Stimulated activated CD8-positive, alpha-beta memory T cell treated with anti-CD3 and anti-CD28 coated beads, Interleukin-7, amount 100 ng/mL, for 1 hour (primary cell): ENCODE measurements at places on chromosomes 2 and 18.

DNA sequence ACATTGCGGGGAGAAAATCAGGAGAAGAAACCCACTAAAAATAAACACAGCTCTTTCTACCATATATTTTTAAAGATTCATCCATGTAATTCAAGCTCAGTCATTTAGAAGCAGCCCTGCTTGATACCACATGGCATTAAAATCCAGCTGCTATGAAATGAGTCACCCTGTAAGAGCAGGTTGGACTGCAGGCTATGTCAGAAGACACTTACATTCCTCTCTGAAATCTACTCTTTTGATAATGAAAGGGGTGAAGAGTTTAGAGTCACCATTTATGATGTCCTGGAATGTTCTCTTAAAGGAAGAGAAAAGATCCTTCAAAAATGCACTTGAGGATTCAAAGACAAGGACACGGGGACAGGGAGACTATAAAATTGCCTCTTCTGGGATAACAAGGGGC lies 100.6 kb upstream of the APCDD1 start:
- no peak for DNase-seq

- DNase-seq = no peak
Observed at GRCh38 chr2:138640921-138641676, 139.1 kb downstream of the NXPH2 start.

- DNase-seq = no peak
Observed at GRCh38 chr2:19230626-19231025, 127.8 kb downstream of the OSR1 start.

DNA sequence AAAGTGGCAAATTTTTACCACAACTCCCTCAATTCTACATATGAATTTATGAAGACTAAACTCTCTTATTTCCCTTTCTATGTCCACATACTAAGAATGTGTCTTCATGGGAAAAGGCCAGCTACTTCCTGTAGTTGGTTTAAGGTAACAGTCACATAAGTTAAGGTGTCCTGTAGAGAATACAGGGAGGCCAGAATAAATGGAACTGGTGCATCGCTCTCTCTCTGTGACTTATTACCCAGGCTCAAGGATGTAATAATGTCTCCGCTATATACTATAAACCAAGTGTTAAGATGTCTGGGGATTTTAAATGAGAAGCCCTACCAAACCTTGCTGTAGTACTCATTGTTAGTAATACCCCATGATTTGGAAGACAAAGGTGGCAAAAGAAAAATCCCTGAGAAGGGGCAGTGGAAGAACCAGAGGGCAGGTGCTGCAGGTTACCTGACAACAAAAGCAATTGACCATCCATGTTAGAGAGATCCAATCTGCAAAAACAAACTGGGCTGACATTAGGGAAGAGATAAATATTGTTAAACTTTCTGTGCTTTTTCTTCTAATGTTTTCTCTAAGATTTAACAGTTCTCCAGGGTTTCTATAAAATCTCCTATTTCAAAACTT lies 372.8 kb downstream of the TMX3 start:
- DNase-seq = no peak

GRCh38 chr2:199201539-199201938 lies 256.2 kb downstream of the SATB2 start:
- DNase-seq = no peak

- no peak for DNase-seq
Observed at GRCh38 chr2:236051806-236052205, 116.4 kb downstream of the GBX2 start.

GRCh38 chr2:3539836-3540235 lies 18.3 kb downstream of the RNASEH1 start:
- DNase-seq = no peak

DNA sequence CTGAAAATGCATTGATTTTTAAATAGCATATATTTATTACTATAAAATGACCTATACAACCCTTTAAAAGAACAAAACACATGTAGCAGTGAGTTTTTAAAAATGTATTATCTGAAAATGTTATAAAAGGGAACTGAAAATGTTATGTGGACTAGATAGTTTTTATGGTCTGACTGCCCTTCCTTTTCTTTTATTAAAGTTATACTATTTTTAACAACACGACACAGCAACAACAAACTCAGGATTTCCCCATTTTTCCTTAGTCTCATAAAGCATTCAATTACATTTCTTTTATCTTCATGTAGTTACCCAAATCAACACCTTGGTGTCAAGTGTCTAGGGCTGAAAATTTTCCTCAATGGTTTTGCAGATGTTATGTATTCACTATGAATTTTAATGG lies 132.8 kb upstream of the TMEFF2 start:
- no peak for DNase-seq

DNA sequence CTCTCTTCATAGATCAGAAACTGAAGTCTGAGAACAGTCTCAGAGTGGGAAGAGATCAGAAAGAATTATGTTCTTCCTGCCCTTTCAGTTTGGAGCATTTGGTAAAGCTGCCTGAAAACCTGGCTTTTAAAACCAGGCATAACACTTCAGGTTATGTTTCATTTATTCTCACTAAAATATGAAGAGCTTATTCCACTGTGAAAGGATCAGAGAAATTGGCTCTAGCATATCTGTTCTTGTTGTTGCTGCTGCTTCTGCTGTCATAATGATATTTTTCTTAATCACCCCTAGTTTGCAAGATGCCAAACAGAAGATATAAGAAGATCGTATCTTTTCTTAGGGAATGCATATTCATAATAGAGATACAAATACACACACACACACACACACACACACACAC lies 476.9 kb downstream of the XIRP2 start:
- DNase-seq = no peak

DNA sequence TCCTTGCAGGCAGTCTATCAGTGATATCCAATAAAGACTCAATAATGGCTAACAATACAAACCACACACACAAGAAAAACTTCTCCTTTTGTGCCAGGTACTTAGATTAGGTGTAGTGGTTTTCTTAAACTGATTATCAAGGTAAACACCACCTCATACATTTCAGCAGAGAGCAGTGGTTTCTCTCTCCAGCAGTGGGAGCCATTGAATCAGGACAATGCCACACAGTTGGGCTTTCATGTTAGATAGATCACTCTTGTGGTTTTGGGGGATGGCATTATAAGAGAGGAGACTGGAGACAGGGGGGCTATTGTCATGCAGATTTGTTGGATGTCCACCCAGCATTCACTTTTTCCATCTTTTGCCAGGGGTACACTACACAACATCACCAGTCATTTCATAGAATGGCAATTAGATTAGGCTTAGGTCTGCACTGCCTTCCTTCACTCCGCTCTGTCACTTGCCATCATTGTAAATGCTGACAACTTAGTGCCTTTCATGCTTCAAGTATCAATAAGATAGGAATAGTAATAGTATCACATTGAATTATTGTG lies 13.6 kb upstream of the IRS1 start:
- no peak for DNase-seq

- no peak for DNase-seq
Observed at GRCh38 chr2:86216575-86217555, 17.6 kb downstream of the MRPL35 start.

GRCh38 chr2:235394278-235394828 lies 99.5 kb upstream of the AGAP1 start:
- no peak for DNase-seq

- no peak for DNase-seq
Observed at GRCh38 chr2:195055996-195056395, 601.0 kb upstream of the SLC39A10 start.

GRCh38 chr2:202169131-202169530 lies 69.3 kb downstream of the SUMO1 start:
- no peak for DNase-seq

- no peak for DNase-seq
Observed at GRCh38 chr2:36741188-36741837, 44.8 kb downstream of the VIT start.

- DNase-seq = no peak
Observed at GRCh38 chr2:50065835-50066234, 911.5 kb upstream of the FSHR start.

GRCh38 chr2:220941683-220942082 lies 630.4 kb downstream of the EPHA4 start:
- no peak for DNase-seq

DNA sequence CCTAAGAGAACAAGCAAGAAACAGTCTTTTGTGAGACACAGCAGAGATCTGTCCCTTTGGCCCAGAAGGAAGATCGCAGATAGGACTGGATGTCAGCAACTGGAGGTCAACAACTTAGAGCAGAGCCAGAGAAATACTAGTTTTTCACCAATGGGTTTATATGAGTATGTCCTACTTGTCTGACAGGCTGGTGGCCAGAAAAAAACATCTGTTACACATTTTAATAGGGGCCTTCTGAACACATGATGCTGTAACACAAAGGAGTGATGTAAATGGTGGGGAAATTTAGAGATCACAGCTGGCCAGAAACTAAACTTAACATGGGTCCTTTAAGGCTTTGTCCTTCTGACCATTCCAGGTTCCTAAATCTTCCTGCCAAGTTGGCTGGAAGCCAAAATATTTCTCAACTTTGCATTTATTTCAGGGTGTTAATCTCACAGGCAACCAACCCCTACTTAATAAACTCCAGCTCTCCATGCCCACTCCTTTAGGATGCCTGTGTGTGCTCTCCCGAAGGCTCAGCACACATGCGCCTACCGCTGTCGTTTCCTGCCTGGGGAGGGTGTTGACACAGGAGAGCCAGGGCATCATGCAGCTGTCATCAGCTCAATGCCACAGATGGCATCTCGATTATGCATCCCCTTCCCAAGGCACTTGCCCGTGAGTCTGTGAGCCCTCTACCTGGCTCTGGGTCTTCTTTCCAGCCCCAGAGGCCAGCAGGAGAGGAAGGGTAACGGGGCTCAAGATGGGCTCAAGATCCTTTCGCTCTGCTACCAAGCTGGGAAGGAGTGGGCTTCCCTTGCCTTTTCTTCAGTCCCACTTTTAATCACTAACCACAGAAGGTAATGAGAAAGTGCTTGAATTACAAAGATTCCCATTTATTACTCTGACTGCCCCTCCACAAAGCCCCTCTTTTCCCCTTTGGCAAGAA lies 252.5 kb downstream of the ETAA1 start:
- no peak for DNase-seq

DNA sequence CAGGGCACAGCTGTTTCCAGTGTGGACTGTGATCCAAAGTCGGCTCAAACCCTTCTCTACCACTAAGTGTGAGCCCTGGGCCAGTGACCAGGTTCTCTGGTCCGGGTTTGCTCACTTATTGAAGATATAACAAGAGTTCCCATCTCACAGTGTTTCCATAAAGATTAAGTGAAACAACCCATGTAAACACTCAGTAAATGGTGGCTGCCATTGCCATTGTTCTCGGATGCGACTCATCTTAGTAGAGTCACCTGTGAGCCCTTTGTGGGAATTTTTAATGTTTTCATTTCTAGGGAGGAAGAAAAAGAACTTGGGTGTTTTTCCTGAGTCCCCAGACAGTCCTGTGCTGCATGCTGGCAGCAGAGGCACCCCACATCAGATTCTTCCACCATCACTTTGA lies 53.4 kb downstream of the TPGS2 start:
- DNase-seq = no peak

GRCh38 chr2:152950126-152950525 lies 231.7 kb downstream of the ARL6IP6 start:
- no peak for DNase-seq

DNA sequence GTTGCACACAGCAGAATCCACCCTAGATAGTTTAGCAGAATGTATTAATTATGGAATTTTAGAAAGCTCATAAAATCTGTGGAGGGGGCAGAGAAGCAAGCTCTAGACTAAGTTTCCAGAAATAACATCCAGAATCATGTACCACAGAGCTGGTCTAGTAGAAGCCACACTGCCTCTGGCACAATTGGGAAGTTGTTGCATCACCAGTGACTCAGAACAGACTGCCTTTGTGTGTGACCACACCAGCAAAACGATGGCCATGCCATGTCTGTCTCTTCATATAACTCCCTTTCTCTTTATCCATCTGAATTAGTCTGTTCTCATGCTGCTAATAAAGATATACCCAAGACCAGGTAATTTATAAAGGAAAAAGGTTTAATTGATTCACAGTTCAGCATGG lies 158.9 kb downstream of the CCDC148 start:
- DNase-seq = no peak
